Bronchus fibroblast of lung (primary cell): ENCODE measurements at places on chromosomes 16 and 17. TPM values are rescaled to one million over a fixed set of nuclear protein-coding genes. Genes with fewer than 3 reads are reported as not detected.

The KRTAP9-8 gene
- not detected in 2 replicates for total RNA-seq

The MAP3K3 gene
- 21.6 and 21.9 TPM in 2 replicates for total RNA-seq

The GUCY2D gene
- total RNA-seq = 0.15 TPM in 1 of 2 replicates, not detected in the other

The CDT1 gene
- total RNA-seq = 64.8 and 67.1 TPM in 2 replicates

The GFAP gene
- total RNA-seq = 0.67 and 1.5 TPM in 2 replicates

The HAS3 gene
- total RNA-seq = under 0.01 TPM in 1 of 2 replicates, not detected in the other

The KRT16 gene
- not detected in 2 replicates for total RNA-seq

The LPO gene
- not detected in 2 replicates for total RNA-seq

The CNTNAP1 gene
- total RNA-seq = 16.0 and 16.4 TPM in 2 replicates

The FBXW10 gene
- not detected in 2 replicates for total RNA-seq

The DNAJA3 gene
- 51.4 and 52.9 TPM in 2 replicates for total RNA-seq

The KRT24 gene
- not detected in 2 replicates for total RNA-seq

The TPSG1 gene
- total RNA-seq = not detected in 2 replicates

The HYDIN gene
- 0.34 TPM in 1 of 2 replicates, not detected in the other for total RNA-seq

The SGCA gene
- 0.15 TPM in 1 of 2 replicates, not detected in the other for total RNA-seq

The KCNH4 gene
- under 0.01 TPM in 1 of 2 replicates, not detected in the other for total RNA-seq

The HBM gene
- not detected in 2 replicates for total RNA-seq

The CLDN9 gene
- total RNA-seq = not detected in 2 replicates

The CLDN7 gene
- total RNA-seq = 11.3 and 13.1 TPM in 2 replicates

The ATP1B2 gene
- not detected in 2 replicates for total RNA-seq

The ZNF624 gene
- 1.8 and 3.2 TPM in 2 replicates for total RNA-seq

The PLLP gene
- 0.15 TPM in 1 of 2 replicates, not detected in the other for total RNA-seq

The ERCC4 gene
- total RNA-seq = 4.0 and 6.2 TPM in 2 replicates

The CRYBA1 gene
- total RNA-seq = not detected in 2 replicates

The CHD3 gene
- total RNA-seq = 45.9 and 46.5 TPM in 2 replicates

The WIPF2 gene
- 5.4 and 5.5 TPM in 2 replicates for total RNA-seq

The PPM1E gene
- 0.45 and 0.50 TPM in 2 replicates for total RNA-seq

The TLCD3B gene
- 0.15 and 0.34 TPM in 2 replicates for total RNA-seq

The SECTM1 gene
- total RNA-seq = 12.9 and 14.0 TPM in 2 replicates

The HSPB9 gene
- not detected in 2 replicates for total RNA-seq

The TMEM94 gene
- total RNA-seq = 35.2 and 44.9 TPM in 2 replicates

The TLCD2 gene
- 1.0 TPM in 2 replicates for total RNA-seq

The METTL9 gene
- total RNA-seq = 154 and 166 TPM in 2 replicates

The CCL5 gene
- not detected in 2 replicates for total RNA-seq

The TBC1D3E gene
- total RNA-seq = not detected in 2 replicates

The PLEKHM1 gene
- 13.4 and 14.0 TPM in 2 replicates for total RNA-seq

The C17orf78 gene
- not detected in 2 replicates for total RNA-seq

The DYNLRB2 gene
- not detected in 2 replicates for total RNA-seq

The CES5A gene
- total RNA-seq = not detected in 2 replicates

The MT1F gene
- 0.15 TPM in 1 of 2 replicates, not detected in the other for total RNA-seq

The TMEM92 gene
- under 0.01 and 0.15 TPM in 2 replicates for total RNA-seq
